ENCODE measurements at places on chromosomes 7 and 10.

DNA sequence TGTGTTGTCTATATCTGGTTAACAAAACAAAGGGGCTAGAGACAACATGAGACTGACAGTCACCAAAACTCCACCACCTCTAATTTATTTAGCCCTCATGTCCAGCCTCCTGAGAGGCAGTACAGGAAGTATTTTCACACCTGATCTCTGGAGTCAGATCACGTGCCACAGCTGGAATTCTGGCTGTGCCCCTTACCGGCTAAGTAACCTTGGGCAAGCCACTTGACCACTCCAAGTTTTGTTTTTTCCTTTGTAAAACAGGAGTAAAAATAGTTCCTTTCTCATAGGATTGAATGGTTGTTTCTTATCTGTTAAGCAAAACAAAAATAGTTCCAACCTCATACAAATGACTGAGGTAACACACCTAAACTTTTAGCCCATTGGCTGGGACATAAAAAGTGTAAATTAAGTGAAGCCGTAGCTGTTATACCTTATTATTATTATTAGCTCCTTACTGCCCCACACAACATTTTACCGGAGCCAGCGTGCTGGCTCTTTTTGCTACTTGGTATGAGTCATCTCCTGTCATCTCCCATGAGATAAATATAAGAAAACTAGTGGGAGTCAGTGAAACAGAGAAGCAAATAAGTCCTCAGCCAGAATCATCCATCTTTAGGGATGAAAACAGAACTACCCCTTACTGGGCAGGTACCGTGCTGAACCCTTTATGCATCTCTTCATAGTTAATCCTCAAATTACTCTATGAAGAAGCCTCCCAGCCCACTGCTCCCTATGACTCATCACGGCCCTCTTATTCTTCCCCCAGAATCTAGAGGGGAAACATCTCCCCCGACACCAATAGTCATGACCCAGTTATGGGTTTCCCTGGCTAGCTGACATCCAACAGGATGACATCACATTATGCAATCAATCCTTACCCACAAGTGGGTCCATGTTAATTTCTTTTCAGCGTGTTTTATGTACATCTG is 44.9 kb downstream of the PPP1R3C start:
- DNase-seq, result peak; percentile 46

GRCh38 chr7:145644426-145645134 is 472.0 kb upstream of the CNTNAP2 start:
- no peak for DNase-seq

DNA sequence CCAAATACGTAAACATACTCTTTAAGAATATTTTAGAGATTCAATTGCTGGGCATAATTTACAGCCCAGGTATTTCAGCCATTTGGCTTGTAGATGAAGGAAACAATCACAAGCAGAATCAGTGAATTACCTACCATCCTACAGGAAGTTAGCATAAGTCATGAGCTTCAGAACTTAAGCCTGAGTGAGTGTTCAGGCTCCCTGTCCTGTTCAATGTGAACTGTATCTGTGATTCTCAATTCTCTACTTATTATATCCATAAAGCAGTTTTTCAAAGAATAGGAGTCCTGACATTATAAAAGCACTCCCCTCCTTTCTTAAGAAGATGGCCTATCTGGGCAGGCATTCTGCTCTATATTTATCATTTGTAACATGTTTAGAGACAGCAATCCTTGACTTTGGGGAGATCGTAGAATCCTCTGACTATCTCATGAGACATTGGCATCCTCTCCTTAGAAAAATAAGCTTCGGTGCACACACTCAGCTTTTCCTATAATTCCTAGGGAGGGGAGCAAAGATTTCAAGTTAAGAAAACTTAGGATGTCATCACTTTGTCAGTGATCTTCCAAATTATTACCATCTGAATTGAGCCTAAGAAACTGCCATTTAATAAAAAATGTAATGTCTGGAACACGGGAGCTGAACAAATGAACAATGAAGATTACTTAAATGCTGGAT is 645.2 kb upstream of the IGFBP3 start:
- no peak for DNase-seq

- DNase-seq, result no peak
Measured at GRCh38 chr7:65968256-65969185, 13.5 kb downstream of the GUSB start.

DNA sequence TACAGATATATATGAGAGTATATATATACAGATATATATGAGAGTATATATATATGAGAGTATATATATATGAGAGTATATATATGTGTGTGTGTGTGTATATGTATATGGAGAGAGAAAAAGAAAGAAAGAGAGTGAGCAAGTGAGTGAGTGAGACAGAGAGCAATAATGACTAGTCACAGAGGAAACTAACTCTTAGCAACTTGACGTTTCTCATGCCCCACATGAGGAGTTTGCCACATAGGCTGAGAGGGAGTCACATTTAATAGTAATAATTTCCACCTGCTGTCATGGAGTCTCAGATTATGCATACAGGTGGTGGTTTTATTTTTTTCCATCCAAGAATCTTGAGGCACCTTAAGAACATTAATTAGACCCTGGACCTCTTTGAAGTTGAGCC is 199.9 kb downstream of the GATA3 start:
- no peak for DNase-seq

DNA sequence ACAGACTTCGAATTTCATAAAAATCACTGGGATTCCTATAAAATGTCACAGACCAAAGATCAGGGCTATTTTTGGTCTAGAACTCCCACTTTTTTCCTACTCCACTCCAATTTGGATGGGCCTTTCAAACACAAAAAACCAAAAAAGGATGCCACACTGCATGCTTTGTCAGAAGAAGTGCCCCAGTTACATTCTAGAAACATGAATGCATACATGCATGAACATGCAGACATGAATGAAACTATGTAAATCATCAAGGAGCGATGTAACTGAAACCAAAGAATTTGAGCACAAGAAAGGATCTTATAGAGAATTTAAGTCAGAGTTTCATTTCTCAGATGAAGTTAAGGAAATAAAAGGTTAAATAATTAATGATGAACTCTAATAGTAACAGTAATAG is 31.8 kb upstream of the FAM133B start:
- no peak for DNase-seq

- DNase-seq, result no peak
Measured at GRCh38 chr7:44217852-44218402, 17.1 kb downstream of the YKT6 start.

DNA sequence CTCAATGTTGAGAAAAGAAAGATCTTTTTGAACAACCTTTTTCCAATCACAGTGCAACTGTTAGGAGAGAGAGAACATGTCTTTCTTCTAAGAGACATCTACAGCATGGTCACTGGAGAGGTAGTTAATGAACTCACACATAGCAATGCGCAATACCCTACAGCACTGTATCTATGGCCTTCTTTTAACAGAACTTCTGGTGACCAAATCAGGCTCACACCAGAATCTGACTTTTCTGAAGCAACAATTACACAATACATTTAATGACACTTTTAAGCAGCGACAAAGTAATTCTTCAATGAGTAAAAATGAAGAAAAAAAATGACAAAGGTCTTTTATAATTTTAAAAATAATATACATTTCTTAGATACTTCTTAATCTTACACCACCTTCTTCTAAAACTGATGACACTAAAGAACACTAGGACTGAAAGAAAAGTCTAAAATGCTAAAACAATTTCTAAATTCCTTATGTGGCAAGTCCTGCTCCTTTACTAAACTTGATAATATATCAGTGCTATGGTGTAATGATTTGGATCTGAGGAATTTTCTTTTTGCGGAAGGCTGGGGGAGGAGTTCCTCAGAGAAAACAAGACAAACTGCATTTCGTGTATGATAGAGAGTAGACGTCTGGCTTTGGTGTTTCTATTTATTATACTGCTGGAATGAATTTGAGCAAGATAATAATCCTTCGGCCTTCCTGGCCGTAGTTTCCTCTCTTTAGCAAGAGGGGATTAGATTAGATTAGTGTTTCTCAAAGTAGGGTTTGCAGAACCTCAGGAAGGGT is 166.3 kb downstream of the ZNF438 start:
- DNase-seq, result no peak

GRCh38 chr10:77604063-77604462 is 33.5 kb downstream of the KCNMA1 start:
- no peak for DNase-seq

DNA sequence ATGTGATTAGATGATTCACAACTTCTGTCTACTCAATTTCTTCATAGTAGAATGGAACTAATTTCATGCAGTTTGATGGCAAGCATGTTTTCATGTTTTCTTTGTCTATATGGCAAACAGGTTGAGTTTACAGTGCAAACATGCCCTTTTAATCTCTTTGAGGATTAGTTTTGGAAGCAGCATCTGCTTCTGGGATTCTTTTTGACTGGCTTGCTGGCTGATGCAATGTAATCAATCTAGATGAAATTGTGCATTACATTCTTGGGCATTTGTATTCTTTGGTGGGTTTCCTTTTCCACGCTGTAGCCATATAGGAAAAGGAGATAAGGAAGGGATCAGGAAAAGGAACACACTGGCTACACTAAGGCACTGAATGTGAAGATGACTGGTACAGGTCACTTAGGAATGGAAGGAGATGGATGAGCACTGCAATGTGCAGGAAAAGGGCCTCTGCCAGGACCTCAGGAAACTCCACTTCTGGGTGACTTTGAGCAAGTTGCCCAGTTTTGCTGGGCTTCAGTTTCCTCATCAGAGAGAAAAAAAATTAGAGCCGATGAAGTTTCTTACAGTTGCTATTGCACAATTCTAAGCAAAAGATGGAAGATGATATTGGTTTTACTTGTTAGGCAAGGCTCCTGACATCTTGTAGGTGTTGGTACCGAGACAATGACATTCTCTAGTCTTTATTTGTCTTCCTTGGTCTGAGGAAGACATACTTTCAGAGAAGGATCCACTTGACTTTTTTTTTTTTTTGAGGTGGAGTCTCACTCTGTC is 269.1 kb downstream of the SUGCT start:
- DNase-seq, result no peak
